ENCODE measurements at places on chromosomes 3 and 15.

DNA sequence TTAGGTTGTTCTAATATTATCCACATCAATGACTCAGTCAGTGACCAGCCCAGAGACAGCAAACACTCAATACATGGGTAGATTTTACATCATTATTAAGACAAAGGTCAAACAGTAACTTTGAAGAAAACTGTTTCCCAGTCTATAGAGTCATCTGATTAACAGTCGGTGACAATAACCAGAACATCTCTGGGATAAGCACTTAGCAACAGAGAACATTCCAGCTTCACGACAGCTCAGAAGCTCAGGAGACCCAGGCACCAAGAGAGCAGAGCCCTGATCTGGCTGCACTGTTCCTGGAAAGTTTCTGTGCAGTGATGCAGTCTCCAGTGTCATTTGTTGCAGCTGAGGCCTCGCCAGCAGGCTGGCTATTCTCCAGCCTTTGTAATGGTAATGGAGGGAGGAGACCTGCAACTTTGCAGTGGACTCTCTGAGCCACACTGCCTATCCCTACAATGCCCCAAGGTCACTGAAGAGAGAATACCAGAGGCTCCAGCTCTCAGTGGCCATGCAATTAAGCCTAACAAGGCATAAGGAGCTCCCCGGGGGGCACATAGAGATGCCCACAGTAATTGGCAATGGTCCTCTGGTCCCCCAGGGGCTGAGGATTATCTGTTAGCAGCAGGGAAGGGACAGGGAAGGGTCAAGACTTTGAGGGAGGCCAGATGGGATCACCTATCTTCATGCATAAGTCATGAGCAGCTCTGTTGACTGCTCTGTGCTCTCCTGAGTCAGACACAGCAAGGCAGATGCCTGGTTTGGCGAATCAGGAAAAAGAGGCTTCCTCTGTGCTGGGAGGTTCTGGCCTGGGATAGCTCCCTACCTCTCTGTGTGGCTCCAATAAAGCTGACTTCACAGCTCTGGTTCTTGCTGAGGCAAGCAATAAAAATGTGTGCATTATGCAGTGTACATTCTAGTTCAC, 163.6 kb downstream of the CTNNB1 start:
- DNase-seq = no peak

DNA sequence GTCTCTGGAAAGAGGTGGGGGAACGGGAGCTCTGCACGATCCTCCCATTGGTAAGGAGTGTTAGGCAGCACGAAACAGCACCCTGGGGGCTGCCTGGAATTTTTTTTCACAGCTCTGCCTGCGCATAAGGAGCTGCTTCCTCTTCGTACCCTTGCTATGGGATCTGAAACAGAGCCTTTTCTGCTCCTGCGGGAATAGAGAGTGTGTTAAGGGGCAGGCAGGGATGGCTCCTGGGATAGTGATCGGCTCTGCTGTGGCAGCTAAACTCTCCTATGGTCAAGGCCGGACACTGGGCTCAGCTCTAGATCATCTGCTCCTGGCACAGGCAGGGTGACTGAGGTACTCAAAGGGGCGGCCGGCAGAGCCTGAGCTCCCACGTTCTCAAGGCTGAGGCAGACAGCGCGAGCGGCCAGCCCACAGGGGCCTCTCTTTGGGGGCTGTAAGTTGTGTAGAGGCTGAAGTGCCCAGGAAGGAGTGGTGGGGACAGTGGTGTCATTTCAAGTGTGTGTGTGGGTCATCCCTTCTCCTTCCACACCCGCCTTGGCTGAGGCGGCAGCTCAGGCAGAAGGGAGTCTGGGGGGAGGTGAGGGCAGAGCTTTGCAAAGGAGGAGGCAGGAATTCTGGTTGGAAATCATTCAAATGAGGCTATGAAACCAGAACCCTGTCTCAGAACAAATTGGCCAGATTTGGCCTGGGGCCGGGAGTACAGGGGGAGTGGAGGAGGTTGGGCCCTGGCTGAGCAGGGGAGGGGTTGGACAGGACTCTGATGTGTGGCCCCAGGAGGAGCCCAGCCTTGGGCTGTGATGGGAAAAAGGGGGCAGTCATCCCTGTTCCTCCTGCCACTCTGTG, 31.0 kb downstream of the EPHB3 start:
- DNase-seq = no peak

GRCh38 chr3:57393977-57394376, 101.5 kb upstream of the ASB14 start:
- no peak for DNase-seq

- DNase-seq = no peak
These were observed 259.9 kb upstream of the NR2F2 start for GRCh38 chr15:96070636-96071035.

Data from right atrium auricular region (tissue), 2 donors.